Esophagus (tissue), 2 donors: ENCODE measurements at places on chromosomes 1 and 21. TPM values are rescaled to one million over a fixed set of nuclear protein-coding genes. Genes with fewer than 3 reads are reported as not detected.

Gene CACYBP
- polyA plus RNA-seq: 24.2 TPM

Gene FBLIM1
- polyA plus RNA-seq: 20.5 TPM

Gene PTPN7
- 1.6 TPM for polyA plus RNA-seq

Gene C4BPA
- 0.01 TPM for polyA plus RNA-seq

Gene MYOM3
- polyA plus RNA-seq: 0.27 TPM

Gene MTX1
- 51.4 TPM for polyA plus RNA-seq

Gene GIPC2
- 0.96 TPM for polyA plus RNA-seq

Gene OR2AK2
- polyA plus RNA-seq: not detected

Gene CFAP74
- polyA plus RNA-seq: 0.04 TPM

Gene TXNIP
- polyA plus RNA-seq: 235 TPM

Gene S100A7A
- polyA plus RNA-seq: 0.02 TPM

Gene PDE4B
- 1.4 TPM for polyA plus RNA-seq

Gene GSTM5
- polyA plus RNA-seq: 1.6 TPM

Gene THEM4
- polyA plus RNA-seq: 7.2 TPM

Gene UBQLN4
- 18.3 TPM for polyA plus RNA-seq

Gene FAM177B
- 0.02 TPM for polyA plus RNA-seq

Gene FCER1G
- polyA plus RNA-seq: 10.0 TPM

Gene IGSF9
- 16.1 TPM for polyA plus RNA-seq

Gene CLDN8
- 2.6 TPM for polyA plus RNA-seq

Gene CTSS
- 20.2 TPM for polyA plus RNA-seq

Gene KCNJ9
- polyA plus RNA-seq: not detected

Gene LRP8
- 6.9 TPM for polyA plus RNA-seq

Gene KRTCAP2
- polyA plus RNA-seq: 260 TPM

Gene SELE
- 0.25 TPM for polyA plus RNA-seq

Gene BTBD8
- polyA plus RNA-seq: 0.51 TPM

Gene ZSCAN20
- polyA plus RNA-seq: 0.75 TPM

Gene CORT
- 0.18 TPM for polyA plus RNA-seq

Gene PTGS2
- 1.4 TPM for polyA plus RNA-seq

Gene PLA2G2F
- 0.02 TPM for polyA plus RNA-seq

Gene SELENBP1
- polyA plus RNA-seq: 23.5 TPM

Gene AHCYL1
- 22.6 TPM for polyA plus RNA-seq

Gene CAMK1G
- polyA plus RNA-seq: 0.01 TPM

Gene LRRIQ3
- 0.35 TPM for polyA plus RNA-seq

Gene EIF4G3
- 15.7 TPM for polyA plus RNA-seq

Gene CDK11A
- 56.7 TPM for polyA plus RNA-seq

Gene CCDC17
- 0.54 TPM for polyA plus RNA-seq

Gene CACNA1S
- not detected for polyA plus RNA-seq

Gene WNT2B
- 2.2 TPM for polyA plus RNA-seq

Gene NPPA
- 0.11 TPM for polyA plus RNA-seq

Gene UMODL1
- 0.18 TPM for polyA plus RNA-seq

Gene OR2T2
- polyA plus RNA-seq: not detected

Gene MFN2
- polyA plus RNA-seq: 31.8 TPM

Gene TMEM9
- polyA plus RNA-seq: 13.2 TPM

Gene KRTAP19-3
- not detected for polyA plus RNA-seq

Gene FMO5
- 0.86 TPM for polyA plus RNA-seq
